ENCODE measurements at places on chromosomes 16 and 17.
A peak's percentile ranks its signal among the peaks of the same experiment; 100 is the strongest.

DNA sequence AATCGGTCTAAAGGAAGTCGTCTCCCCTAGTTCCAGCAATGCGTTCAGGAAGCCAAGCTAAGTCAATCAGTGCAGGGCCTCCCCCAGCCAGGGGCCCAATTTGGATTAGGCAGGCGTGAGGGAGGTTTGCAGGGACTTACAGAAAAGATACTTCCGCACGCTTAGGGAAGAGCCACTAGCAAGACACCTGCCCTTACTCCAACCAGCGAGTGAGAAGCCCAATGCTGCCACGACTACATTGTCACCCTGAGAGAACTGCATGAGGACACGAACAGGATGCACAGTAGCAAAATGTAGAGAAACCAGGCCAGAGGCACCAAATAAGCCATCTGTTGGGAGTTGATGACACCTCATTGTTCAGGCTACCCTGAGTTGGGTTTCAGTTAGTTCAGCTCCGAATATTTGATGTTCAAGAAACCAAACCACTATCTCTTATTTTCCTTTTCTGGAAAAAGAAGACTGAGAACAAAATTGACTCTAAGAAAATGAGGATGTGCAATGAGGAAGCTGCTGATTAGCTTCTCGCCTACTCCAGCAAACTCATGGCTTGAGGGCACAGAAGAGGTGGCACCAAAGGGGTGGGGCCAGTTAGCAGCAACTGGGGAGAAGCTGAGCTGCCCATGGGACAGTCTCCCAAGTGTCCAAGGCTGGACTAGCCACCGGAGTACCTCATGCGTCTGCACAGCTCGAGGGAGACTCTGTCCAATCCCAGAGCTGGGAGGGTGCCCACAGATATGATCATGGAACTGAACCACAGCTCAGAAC, 29.3 kb downstream of the TK2 start:
- DNase-seq, result no peak

- DNase-seq, result no peak
Observed at GRCh38 chr16:1330931-1331711, 2.3 kb upstream of the BAIAP3 start.

GRCh38 chr17:80101946-80102663, 724 bp downstream of the GAA start:
- peak; percentile 49 for DNase-seq

GRCh38 chr16:85517563-85518179, 95.5 kb upstream of the GSE1 start:
- DNase-seq, result no peak

DNA sequence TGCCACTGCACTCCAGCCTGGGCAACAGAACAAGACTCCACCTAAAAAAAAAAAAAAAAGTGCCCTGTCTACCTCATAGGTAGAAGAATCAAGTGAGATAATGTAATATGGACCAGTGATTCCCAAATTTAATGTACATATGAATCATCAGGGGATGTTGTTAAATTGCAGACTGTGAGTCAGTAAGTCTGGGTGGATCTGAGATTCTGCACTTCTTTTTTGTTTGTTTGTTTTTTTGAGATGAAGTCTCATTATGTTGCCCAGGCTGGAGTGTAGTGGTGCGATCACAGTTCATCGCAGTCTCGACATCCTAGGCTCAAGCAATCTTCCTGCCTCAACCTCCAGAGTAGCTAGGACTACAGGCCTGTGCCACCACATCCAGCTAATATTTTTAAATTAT, 31.6 kb downstream of the HOXB1 start:
- DNase-seq, result peak; percentile 51

Measured in renal cortical epithelial cell (primary cell).